ENCODE measurements at places on chromosomes 2 and 18.

DNA sequence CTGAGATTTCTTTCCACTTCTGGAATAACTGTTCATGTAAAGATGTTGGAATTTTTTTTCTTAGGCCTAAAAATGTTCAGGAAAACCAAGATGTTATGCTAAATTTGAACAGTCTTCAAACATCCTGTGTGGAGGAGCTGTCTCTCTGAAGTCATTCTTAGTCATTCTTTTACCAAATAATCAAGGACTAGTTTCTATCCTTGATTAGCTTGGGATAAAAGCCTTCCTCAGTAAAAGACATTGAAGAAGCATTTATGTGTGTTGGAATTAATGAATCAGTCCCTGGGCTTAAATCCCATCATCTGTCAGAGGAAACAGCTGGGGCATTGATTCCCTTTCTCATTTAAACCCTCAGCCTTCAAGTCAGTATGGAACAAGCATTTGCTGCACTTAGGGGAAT is 300.1 kb upstream of the NXPH2 start:
- DNase-seq = no peak

GRCh38 chr2:144541396-144541795 is 21.5 kb upstream of the ZEB2 start:
- DNase-seq = no peak

- DNase-seq = no peak
These were observed 465.1 kb downstream of the TGIF1 start for GRCh38 chr18:3914833-3915610.

GRCh38 chr2:73035899-73036711 is 35.4 kb downstream of the SFXN5 start:
- DNase-seq = no peak

- DNase-seq = no peak
These were observed 2.0 kb downstream of the BCL11A start for GRCh38 chr2:60551240-60552077.

- no peak for DNase-seq
These were observed 309.5 kb downstream of the AFF3 start for GRCh38 chr2:99832926-99833325.

DNA sequence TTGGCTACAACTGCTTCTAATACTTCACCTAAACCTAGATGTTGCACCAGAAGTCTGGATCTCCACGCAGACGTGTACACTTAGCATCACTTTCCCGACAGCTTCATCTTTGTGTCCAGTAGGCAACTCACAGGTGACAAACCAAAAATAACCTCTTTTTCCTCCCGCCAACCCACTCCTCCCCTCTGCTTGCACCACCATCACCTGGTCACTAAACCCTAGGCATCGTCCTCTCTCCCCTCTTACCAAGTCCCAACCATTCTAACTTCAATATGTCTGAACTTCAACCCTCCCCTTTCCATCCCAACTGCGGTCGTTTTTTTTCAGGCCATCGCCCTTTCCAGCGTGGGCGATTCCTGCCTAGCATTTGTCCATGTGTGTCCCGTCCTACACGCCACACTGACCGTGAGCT is 413 bp upstream of the CHMP3 start:
- no peak for DNase-seq

DNA sequence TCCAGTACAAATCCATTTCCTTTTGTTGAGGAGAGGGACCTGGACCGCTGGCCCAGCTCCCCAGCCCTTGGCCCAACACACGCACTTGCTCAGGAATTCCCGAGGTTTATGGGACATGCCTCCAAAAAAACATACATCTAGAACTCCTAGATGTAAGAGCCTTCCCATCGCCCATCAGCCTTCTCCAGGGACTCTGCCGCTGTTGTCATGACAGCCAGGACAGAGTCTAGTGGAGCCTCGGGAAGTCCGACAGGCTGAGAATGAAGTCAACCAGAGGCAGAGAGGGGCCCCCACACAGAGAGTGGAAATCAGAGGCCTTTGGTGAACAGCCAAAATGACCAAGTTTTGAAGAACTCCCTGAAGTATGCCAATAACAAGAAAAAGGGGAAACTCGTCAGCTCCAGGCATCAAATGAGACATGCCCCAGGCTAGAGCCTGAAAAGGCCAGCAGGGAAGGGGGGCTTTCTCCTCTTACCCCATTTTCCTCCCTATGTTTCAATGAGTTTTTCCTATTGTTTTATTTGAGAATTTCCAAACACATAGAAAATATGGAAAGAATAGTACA is 43.2 kb upstream of the CAB39 start:
- DNase-seq = no peak

DNA sequence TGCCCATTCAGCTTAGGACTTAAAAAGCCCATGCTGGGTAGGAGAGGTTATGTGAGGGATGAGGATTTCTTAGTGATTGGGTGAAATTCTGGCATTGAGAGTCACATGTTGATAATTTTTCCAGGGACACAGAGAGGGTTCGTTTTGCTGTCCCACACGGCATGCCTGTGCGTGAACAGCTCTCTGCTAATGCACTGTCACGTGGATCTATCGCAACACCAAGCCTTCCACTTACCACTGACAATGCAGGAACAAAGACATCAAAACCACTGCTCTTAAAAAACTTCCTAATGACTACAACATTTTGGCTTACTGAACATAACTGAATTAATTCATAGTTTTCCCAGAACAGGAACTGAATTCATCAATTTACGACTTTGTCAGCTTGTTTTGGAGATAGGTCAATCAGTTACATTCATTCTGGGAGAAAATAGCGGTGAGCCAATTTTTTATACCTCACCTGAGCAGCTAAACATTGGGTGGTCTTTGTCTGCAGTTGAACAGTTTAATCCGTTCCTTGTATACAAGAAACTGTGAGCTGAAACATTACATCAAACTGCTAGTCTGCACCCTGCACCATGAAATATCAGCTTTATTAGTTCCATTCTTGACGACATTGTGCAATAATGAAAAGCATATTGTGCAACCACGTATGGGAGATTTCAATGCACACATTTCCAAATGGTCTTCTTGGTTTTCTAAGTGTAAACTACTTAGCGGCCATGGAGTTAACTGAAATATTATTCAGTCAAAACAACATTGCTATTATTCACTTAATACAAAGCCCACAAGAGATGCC is 127.1 kb downstream of the LPIN1 start:
- DNase-seq = no peak

DNA sequence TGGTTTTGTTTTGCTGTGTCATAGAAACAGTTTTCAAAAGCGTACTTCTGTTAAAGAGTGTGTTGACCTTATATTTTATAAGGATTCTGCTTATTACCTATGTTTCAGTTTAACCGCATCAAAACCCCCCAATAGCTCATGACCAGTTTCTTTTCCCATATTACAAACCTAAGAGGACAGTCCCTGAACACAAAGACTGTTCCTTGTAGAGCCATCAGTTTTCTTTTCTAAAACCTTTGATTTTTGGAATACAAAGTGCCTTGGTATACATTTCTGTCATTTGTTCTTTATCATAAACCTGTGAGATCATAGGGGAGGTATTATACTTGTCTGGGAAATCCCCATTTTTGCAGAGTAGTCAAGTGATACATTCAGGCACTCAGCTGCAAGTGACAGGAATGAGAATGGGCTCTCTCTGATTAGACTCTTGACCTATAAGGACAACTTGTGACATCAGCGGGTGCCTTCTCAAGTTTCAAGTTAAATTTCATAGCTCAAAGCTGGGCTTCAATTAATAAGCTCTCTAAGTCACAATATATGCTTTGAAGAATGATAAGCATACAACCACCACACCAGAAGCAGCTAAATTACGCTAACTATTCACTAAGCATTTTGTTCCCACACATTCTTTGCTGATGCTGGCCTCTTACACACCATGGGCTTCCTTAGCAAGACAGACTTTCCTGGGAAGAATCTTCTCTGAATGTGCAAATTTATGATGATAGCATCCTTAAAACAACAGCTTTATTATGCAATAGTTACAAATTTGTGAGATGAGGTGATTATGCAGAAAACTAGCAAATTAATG is 97.5 kb upstream of the CD302 start:
- peak; percentile 17 for DNase-seq

GRCh38 chr2:173026479-173026878 is 49.2 kb upstream of the MAP3K20 start:
- no peak for DNase-seq

DNA sequence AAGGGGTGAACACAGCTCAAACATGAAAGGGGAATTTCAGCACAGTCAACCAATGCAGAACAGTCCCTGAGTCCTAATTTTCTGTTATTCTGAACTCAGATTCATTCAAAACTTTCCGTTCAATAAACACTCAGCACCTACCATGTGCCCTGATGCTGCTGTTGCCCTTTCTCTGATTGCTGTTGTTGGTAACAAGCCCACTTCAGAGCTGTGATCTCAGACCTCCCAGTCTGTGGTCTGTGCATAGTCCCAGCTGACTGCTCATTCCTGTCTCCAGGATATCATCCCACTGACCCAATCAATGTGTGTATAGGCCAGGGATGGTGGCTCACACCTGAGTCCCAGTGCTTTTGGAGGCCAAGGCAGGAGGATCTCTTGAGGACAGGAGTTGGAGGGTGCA is 82.7 kb upstream of the SLC35G4 start:
- no peak for DNase-seq

DNA sequence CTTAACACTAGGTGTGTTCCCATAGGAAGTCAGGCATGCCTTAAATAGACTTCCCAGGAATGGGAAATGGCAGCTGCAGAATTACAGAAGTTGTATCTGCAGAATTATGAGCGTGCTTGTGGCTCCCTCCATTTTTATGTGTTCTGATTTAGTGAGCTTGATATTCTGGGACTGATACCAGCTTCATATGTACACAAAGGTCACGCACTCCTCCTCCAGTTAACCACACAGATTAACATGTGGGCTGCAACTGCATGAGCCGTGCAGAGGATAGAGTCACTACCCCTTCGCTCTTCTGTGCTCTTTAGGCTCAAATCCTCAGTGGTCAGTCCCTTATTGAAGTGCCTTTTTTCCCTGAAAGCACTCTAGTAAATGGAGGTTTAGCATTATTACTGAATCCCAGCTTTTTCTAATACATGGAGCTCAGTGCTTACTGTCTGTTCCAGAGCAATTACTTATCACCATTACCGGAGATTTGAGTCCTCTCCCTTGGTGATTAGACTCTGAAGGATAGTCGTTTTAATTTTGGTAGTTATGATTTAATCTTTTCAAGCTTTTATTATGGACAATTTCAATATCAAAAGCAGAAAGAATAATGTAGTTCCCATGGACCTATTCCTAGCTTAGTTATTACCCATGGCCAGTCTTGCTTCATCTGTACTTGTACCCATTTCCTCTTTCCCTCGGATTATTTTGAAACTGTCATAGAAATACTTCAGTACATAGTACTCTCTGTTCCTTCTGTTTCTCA is 238.3 kb downstream of the PRKCE start:
- DNase-seq = no peak

DNA sequence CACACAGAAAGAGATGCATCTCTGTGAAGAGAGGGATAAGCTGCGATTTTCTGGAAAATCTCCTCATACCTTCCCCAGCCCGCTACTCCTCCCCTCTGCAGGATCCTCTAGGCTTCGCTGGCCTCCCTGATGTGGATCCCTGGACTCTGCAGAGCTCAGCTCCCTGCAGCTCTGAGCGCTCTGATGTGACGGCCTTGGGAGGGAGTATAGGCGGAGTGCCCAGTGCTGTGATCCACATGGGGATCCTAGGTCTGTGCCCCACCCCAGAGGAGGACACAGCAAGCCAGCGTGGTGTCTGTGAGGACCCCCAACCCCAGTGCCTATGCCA is 111.0 kb downstream of the GYPC start:
- DNase-seq = no peak

DNA sequence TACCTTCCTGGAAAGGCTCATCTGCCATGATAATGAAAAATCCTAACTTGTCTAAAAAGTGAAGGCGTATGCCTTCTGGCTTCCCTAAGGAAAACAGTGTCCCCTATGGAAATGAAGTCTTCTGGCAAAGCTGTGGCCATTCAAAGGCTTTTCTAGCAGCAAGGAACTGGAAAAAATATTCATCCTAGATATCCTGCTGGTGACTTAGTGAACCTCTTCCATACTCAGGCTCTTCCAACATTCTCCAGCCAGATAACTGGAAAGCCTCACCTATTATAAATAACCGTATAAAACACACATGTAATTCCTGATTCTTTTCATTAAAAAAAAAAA is 84.7 kb downstream of the RBMS1 start:
- no peak for DNase-seq

DNA sequence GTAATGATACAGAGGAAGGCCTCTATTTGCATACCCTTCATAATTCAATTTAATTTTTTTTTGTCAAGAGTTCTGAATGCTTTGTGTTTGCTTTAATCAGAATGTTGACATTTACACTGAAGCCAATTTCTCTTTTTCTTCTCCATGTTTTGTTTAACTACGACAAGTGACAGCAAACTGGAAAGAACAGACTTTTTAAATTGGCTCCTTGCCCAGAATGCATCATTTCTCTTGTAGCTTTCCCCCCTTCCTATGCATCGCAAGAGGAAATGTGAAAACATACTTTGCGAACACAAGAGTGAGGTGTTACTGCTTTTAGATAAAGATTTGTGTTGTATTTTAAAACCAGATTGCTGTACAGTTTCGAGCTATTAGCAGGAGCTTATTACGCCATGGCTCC is 955.2 kb upstream of the CELF4 start:
- no peak for DNase-seq

DNA sequence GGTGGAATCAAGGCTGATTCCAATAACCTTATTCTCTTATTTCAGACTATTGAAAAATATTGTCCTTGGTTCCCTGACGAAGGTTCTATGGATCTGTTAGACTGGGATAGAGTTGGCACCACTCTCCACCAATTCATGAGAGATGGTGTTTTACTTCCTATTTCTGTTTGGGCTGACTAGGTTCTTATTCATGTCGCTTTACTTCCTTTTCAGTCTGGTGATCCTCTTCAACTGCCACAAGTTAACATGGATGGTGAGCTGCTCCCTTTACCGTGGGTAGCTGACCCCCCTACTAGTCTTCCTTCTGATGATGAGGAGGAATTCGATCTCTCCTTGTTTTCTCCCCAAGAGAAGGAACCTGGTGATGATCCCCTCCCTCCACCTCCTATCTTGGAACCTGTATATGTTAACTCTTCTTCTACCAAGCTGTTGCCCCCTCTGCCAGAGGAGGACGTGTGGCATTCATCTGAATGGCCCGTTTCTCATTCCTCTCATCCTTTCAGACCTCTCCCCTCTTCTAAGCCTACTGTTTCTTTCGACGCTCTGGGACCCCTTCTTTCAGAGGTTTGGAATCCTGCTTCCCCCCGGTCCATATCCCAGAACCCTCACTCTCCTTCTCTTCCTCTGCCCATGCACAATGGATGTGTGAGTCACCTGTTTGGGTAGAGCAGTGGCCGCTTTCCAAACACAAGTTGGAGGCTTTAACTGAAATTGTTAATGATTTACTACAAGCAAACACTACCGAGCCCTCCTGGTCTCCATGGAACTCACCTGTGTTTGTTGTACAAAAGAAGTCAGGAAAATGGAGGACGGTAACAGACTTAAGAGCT is 13.5 kb upstream of the CNOT11 start:
- DNase-seq = no peak

GRCh38 chr18:62897153-62897552 is 181.8 kb downstream of the PHLPP1 start:
- DNase-seq = no peak
